Dorsolateral prefrontal cortex (tissue), 122 donors: ENCODE measurements at places on chromosomes 2 and 18.

DNA sequence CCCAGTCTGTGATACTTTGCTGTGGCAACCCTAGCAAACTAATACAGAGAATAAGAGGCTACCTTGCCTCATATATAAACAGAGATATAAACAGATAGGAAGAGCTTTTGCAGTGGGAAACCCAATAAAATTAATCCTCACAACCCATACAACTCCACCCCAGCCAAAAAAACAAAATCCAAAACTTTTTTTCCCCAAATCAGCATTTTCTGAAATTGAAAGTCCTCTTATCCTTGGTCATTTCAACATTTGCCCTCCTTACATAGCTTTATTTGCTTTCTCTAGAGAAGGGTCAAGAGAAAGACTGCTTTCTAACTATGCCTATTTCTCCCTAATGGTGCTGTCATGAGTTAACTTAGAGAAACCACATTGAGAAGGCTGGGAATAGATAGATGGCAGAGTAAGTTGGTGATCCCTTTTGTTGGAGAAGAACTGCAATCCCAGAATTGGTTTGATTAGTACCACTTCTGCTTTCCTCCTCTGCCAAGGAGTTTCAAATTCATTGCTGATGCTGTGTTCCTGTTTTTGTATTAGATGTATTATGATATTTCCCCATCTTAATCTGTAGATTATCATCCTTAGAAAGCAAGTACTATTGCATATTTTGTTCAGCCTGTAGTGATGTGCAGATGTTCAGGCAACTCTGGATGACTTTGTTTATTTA lies 76.5 kb upstream of the B3GNT2 start:
- no peak for DNase-seq

- DNase-seq: peak; percentile 79
Measured at GRCh38 chr2:16615687-16616615, 49.7 kb downstream of the CYRIA start.

DNA sequence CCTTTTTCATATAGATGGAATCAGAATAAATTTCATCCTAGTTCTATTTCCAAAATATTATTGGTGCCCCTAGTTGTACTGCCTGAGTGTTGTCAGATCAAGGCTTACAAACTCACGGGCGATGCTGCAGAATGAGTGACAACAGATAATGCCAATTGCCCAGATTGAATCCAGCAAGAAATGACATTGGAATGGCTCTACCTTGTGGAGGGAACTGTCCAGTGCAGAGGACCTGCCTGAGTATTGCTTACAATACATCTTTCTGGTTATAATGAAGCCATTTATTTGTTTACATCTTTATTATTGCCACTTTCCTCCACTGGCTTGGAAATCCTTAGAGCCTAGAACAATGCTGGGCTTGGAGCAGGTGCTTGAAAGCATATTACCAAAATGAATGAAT lies 7.8 kb upstream of the IL1R2 start:
- DNase-seq: no peak

- no peak for DNase-seq
Measured at GRCh38 chr2:195304310-195304709, 352.7 kb upstream of the SLC39A10 start.

- no peak for DNase-seq
Measured at GRCh38 chr2:144240656-144241339, 279.1 kb downstream of the ZEB2 start.

GRCh38 chr18:370751-371608 lies 103.1 kb upstream of the THOC1 start:
- no peak for DNase-seq

DNA sequence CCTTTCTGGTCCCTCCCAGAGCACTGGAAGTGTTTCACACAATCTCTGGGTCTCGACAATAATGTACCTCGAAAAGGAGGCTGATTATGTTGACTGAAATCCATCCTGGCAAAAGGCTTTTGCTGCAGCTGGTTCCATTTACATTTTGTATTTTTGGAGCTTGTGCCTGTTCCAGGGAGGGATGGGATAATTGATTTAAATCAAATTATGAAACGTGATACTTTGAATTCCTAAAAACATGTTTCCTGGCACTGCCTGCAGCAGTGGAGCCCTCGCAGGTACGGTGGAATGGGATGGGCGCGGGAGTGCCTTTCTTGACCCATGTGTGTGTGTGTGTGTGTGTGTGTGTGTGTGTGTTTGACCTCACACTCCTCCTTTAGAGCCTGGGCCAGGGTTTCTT lies 455.5 kb upstream of the MEIS1 start:
- DNase-seq: no peak

DNA sequence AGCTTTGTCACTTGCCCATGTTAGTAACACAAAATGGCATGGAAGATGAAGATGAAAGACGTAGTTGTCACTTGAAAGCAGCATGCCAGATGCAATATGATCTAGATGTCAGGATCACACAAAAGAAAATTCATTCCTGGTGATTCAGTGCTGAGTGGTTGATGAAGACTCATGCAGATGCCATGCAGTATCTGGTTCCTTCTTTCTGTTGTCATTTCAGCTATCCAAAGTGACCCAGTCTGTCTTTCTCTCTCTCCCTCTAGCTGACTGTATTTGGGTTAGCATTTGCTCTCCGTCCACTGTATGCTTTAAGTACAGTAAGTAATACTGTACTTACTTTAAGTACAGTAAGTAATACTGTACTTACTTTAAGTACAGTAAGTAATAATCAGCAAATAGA lies 50.4 kb downstream of the TTN start:
- DNase-seq: no peak

GRCh38 chr2:183162362-183162761 lies 38.1 kb downstream of the NUP35 start:
- no peak for DNase-seq

- no peak for DNase-seq
Measured at GRCh38 chr2:236673823-236674185, 104.2 kb downstream of the ACKR3 start.

GRCh38 chr18:31610286-31611205 lies 18.9 kb downstream of the TTR start:
- peak; percentile 55 for DNase-seq

- DNase-seq: no peak
Measured at GRCh38 chr2:3125001-3125760, 252.4 kb downstream of the EIPR1 start.

DNA sequence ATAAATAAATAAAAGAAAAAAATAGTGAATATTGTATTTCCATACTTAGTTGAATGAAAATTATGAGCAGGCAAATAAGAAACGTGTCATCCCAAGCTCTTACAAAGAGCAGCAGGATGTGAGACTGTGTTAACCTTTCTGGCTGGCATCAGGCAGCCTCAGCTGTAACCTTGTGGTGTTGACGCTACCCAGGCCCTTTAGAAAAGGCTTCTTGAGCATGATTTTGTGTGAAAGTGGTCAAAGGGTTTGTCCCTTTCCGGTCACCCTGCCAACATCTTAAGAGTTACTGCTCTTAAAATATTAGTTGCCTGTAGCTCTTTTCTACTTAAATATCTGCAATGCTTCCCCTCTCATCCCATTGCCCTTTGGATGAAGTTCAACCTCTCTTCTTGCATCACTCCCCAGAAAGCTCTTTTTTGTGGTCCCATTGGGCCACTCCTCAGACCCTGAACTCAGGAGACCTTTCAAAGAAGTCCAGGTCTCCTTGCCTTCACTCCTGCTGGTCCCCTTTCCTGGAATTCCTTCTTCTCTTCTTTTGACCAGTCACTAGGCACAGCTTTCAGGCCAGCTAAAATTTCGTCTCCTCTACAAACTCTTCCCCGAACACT lies 35.0 kb downstream of the RHOB start:
- no peak for DNase-seq

- no peak for DNase-seq
Measured at GRCh38 chr2:200985799-200986198, 22.3 kb upstream of the ORC2 start.

- no peak for DNase-seq
Measured at GRCh38 chr2:189305291-189305943, 125.9 kb upstream of the COL5A2 start.

DNA sequence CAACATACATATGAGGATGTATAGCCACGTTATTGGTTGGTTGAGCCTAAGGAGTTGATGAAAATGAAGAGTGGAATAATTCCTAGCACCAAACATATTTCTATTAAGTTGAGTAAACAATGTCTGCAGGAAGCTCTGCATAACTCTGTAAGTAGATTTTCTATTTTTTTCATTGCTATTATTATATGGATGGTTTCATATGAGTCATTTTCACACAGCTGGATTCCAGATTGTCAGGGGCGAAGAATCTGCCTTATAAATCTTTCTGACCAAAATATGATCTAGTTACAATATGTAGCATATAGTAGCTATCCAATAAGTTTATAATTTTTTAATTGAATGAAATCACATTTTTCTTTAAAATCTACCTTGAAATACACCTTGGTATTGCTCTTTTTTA lies 468.0 kb upstream of the PKDCC start:
- DNase-seq: no peak

GRCh38 chr2:60391649-60392375 lies 161.6 kb downstream of the BCL11A start:
- DNase-seq: no peak

DNA sequence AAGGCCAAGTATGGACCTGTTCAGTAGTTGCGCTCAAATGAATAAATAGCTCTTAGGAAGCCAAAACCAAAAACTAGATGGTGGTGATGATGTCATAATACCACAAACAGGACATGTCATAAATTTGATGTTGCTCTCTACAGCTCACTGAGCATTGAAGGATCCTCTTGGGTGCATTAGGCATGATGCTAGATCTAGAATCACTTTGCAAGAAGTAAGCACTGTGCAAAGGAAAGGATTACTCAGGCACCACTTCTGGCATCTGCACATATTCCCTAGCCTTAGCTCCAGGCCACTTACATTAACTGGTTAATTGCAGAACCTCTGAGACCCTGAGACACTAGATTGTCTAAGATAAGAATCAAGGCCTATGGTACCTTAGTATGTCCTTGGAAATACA lies 58.0 kb downstream of the LRRTM1 start:
- no peak for DNase-seq

DNA sequence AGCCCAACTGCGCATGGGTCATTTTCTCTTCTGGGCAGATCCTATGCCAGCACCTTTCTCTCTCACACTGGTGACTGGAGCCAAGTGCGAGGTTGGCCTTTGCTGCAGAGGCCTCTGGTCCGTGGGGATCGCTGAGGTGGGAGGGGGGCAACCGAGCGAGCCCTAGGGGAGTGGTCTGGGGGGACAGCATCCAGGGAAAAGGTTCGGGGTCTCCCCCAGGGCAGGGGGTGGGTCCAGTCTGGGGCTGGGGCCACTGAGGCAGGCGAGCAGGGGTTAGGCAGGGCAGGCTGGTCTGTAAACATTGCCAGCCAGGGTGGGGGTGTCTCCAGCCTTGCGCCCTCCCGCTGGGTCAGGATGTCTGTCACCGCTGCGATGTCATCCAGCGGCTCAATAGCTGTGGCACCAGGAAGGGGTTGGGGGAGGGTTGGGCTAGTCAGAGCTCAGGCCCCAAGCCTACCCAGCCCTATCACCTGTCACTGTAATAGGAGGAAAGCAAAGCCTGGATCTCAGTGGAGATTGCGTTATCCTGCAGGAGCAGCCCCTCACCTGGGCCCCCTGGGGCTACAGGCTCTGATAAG lies 4.7 kb downstream of the WDR54 start:
- no peak for DNase-seq

GRCh38 chr2:238461491-238461890 lies 34.8 kb downstream of the ASB1 start:
- no peak for DNase-seq

DNA sequence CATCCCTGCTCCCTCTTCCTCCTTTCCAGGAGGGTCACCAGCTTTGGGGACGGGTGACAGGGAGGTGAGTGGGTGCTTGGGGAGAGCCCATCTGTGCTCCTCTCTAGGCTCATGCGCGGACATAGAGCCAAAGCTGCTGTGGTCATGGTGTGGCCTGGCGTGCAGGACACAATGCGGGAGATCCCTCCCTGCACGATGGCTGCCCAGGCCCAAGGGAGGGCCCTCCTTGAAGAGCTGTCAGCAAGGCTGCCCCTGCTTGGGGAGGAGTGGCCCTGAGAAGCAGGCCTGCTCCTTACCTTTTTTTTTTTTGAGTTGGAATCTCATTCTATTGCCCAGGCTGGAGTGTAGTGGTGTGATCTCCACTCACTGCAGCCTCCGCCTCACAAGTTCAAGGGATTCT lies 111.4 kb downstream of the DYSF start:
- DNase-seq: no peak

- DNase-seq: peak; percentile 21
Measured at GRCh38 chr2:240570531-240571313, 2.4 kb downstream of the RNPEPL1 start.

DNA sequence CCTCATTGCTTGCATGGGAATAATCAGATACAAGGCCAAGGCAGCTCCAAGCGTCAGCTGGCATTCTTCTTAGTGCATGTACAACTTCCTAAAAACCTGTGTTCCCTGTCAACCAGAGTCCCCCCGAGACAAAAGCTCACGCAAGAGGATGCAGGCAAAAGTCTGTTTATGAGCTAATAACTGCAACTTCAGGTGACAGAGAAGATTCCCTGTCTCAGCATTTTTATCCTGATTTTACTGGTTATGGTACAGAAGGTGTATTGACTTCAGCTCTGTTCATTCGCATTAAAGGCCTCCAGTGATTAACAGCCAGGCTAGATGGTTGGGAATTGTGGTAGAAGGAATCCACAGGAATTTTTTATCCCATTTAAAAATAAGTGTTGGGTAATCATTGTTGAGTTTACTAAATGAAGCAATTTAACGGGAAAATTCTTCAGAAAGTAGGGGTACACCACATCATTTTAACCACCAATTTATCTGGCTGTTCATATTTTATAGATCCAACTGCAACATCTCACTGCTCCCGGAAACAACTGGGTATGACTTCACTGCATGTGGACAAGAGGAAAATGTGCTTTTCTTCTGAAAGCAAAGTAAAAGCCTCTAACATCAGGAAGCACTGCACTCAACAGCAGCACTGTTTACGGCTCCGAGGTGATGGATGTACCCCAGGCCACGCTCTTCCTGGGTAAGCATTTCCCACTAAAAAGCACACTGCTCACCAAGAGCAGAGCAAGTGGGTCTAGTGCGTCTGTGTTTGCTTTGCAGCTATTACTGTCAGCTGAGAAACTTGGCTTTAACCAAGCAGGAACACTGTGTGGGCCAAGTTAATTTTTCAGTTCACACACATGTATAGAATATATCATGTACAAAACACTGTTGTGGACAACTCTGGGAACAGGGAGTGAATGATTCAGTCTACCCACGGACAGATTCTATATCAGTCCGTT lies 31.9 kb downstream of the CCBE1 start:
- no peak for DNase-seq

GRCh38 chr18:67805261-67805660 lies 288.7 kb upstream of the DSEL start:
- no peak for DNase-seq

- no peak for DNase-seq
Measured at GRCh38 chr18:59921384-59921891, 21.6 kb downstream of the PMAIP1 start.

DNA sequence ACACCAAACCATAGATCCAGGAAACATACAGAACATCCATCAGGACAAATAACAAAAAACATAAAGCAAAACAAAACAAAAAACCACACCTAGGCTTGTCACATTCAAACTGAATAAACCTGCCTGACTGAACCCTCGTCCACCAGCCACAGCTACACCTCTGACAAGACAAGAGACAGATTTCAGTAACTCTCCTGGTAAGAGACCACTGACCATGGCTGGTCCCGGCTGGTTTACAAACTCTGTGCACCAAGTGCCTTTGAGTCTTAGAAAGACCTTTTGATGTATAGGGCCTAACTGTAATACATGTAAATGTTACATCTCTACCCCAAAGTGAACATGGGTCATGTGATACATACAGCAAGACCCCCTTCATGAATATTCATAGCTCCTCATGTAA lies 4.8 kb upstream of the SLC66A2 start:
- DNase-seq: no peak

- no peak for DNase-seq
Measured at GRCh38 chr2:45946023-45946422, 294.5 kb downstream of the PRKCE start.

- DNase-seq: no peak
Measured at GRCh38 chr2:231110551-231110950, 14.3 kb downstream of the HTR2B start.
